ENCODE measurements at places on chromosomes 6 and 20.

DNA sequence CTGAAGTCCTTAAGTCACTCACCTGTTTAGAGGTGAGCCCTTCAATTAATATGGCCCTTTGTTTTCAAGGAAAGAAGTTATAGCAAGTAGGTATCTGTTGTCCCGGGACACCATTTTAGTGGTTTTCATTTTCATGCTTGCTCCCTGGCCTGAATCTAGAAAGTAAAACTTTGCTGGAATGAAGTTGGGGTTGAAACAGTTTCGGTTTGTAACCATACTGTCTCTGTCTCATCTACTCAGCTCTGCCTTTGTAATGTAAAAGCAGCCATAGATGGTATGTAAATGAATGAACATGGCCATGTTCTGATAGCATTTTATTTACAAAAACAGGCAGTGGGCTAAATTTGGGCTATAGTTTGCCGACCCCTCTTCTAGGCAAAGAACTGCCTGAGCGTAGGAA lies 64.9 kb upstream of the GNRH2 start:
- no peak for DNase-seq

DNA sequence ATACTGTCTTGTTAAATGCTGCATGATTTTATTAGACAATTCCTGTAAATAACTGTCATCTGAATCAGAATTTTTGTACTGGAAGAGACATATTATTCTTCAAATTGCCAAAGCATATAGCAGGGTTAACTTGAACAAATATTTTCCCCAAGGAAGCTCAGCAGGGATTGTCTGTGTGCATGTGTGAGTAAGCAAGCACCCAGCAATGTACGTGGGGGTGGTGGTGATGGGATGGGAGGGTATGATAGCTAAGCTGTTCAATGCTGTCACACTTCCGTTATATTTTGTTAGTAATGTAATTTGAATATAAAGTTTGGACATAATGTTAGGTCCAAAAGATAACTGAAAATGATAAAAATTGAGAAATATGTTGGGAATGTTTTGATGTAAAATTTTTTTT lies 118.1 kb downstream of the MYB start:
- no peak for DNase-seq

DNA sequence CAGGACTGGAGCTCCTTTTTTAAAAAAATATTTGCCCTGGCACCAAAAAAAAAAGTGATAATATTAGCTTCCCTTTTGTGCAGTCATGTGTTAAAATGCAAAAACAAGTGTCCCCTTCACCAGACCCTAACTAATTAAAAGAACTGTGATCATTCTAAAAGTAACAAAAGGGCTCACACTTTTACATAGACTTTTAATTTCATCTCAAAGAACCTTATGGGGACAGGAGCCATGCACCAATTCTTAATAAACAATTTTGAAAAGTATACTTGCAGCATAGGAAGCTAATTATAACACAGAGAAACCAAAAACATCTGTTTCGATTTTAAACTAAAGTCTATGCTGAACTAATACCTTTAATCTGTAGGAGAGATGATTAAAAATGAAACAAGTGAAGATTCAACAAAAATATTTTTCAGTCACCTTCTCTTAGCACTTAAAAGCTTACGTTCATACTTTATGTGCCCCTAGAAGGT lies 17.3 kb downstream of the STX7 start:
- no peak for DNase-seq

GRCh38 chr6:5781019-5781418 lies 225.7 kb downstream of the NRN1 start:
- no peak for DNase-seq

- DNase-seq = no peak
Measured at GRCh38 chr6:109014606-109015005, 80.0 kb downstream of the SESN1 start.

DNA sequence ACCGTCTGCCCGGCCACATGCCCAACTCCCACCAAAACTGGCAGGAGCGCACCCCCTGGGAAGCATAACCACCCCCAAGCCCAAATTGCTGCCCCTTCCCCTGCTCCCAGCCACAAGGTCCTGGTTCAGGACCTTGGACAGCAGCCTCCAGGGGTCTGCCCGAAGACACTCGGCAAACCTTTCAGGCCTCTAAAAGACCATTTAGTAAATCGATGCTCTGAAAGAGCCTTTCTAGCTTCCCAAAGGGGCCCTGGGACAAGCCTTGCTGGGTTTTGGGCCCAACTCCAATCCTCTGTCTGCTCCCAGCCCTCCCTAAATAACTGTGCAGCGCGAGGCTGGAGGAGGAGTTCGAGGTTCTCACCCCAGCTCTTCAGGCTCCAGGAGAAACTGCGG lies 30.5 kb downstream of the GRM4 start:
- no peak for DNase-seq

- DNase-seq = no peak
Measured at GRCh38 chr6:125363039-125363823, 61.5 kb upstream of the HDDC2 start.

DNA sequence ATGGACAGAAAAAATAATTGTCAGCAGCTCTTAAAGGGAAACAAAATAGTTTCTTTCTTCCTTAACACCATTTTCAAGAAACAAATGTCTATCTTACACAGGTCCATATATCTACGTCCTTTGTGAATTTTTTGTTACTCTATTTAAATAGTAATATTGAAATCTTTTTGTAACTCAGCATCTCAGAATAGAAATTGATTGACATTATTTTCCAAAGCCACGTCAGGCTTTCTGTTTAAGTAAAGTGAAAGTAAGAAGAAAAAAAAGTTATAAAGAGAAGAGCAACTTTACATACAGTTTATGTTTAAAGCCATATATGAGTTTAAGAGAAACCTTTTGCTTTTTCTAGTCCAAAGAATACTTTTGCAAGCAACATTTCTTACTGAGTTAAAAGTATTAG lies 402.9 kb upstream of the SOX4 start:
- no peak for DNase-seq

DNA sequence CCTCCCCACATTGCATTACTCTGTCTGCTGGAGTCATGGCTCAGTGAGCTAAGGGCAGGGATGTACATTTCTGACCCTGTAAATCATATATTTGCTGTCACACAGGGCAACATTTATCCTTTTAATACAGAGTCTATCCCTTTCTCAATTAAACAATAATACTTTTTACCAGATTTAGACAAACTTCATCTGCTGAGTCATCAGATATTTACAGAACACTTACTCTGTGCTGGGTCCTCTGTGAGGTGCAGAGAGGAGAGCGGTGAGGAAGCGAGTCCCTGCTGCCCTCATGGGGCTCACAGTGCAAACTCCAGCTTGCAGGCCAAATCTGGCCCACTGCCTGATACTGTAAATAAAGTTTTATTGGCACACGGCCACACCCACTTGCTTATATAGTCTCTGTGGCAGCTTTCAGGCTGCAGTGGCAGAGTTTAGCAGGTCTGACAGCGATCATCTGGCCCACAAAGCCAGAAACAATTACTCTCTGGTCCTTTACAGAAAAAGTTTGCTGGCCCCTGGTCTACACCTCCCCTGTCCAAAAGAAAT lies 144.5 kb downstream of the CDH26 start:
- no peak for DNase-seq

DNA sequence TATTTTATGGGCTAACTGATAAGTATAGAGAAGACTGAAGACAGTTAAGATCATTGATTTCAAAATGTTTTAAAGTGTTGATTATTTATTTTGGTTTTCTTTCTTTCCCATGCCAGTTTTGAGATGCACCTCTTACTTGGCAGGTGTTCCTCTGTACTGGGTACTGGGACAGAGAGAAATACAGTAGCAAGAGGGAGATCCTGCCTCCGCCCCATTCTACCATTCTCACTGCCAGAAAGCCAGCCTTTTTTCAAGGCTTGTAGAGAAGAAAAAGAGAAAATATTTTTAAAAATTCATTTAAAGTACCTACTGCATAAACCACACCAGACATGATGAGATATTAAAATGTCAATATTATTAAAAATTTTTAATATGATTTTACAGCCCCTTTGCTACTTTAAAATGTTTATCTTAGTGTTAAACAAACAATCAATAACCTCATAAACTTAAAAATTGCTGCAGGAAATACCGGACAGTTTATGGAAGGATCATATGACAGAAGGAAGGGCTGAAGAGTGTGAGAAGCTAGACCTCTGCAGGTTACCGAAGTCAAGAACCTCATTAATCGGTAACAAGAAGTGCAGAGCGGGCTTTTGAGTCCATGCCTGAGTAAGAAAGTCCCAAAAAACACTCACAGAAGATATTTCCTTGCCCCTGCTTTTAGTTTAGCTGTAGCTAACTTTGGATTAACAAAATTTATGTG lies 117.8 kb upstream of the ESR1 start:
- no peak for DNase-seq

GRCh38 chr6:16903470-16903869 lies 142.2 kb upstream of the ATXN1 start:
- DNase-seq = no peak

DNA sequence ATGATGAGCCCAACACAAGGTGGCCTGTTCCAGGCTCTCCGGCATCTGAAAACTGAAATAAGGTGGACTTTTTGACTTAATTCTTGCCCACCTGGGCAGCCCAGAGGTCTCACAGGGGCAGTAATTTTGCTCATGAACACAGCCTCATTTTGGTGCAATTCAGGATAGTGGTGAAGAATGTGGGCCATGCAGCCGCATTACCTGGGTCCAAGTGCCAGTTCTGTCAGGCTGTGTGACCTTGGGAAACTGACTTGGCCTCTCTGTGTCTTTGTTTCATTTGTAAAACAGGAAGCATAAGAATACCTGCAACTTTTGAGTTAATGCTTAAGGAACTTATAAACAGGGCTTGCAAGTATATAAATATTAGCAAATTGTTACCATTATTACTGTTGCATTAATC lies 5.6 kb downstream of the PREX1 start:
- DNase-seq = no peak

DNA sequence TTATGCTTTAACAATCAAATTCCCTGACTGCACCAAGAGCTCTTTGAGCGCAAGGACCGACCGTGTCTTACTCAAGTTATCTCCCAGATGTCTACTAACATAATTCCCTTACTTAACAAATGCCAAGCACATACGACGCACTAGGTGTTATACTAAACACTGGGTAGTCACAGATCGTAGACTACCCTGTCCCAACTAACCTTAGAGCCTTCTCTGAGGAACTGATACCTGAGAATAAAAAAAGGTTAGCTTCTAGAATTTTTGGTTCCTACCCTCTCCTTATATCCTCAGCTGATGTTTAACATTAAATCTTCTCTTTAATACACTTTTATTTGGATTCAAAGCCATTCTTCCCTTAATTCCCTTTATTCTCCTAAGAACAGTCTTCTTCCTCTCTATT lies 38.5 kb downstream of the EPB41L2 start:
- DNase-seq = no peak

DNA sequence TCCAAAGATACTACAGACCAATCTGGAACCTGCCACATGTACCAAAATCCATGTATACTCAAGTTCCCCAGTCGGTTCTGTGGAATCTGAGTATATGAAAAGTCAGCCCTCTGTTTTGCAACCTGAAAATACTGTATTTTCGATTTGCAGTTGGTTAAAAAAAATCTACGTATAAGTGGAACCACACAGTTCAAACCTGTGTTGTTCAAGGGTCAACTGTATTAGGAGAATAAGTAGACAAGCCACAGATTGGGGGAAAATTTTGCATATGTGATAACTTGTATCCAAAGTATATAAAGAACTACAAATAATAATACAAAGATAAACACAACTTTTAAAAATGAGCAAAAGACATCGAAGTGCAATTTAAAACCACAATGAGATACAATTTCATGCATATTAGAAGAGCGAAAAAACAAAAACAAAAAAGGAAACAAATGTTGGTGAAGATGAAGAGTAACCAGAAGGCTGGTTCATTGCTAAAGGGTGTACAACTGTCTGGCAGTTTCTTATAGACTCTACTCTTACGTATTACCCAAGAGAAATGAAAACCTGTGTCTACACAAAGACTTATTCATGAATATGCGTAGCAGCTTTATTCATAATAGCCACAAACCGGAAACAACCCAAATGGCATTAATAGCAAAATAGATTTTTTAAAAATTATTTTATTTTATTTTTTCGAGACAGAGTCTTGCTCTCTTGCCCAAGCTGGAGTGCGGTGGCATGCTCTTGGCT lies 180.8 kb downstream of the BCAS1 start:
- DNase-seq = no peak

GRCh38 chr6:166667796-166668610 lies 41.0 kb upstream of the RPS6KA2 start:
- DNase-seq = no peak

DNA sequence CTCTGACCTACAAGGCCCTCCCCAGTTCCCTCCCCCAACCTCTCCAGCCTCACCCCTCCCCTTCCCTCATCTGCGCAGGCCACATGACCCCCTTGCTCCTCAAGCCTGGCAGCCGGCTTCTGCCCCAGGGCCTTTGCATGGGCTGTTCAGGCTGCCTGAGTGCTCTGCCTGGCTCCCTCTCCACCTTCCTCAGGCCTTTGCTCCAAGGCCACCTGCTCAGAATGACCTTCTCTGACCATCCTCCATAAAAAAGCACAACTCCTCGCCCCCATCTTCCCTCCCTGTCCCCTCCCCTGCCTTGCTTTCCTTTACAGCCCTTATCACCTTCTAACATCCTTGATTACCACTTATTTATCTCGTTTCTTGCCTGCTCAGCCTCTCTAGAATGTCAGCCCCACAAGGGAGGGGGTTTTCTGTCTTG lies 38.7 kb downstream of the SPDEF start:
- DNase-seq = no peak

DNA sequence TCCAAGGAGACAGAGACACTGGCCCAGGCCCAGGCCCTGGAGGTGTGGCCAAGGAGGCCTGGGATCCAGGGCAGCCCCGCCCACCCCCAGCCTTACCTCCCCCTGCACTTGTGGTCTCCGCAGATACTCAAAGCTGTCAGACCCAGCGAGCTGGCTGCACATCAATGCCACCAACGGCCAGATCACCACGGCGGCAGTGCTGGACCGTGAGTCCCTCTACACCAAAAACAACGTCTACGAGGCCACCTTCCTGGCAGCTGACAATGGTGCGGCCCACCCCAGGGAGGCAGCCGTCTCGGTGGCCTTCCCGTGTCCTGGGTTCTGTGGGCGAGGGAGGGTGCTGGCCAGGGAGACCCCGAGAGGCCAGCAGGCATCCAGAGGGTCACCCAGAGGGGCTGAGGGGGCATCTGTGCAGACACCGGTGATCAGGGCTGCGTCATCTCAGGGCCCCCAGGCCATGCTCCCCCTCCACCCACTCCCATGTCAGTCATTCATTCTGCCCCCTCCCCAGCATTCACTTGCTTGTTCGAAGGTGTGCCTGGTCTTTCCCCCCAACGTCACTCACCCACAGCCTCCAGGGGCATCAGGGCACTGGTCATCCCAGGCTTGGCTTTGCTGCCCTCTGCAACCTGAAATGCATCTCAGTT lies 141.3 kb downstream of the TAF4 start:
- DNase-seq = no peak

GRCh38 chr6:72856801-72857200 lies 234.9 kb downstream of the KCNQ5 start:
- no peak for DNase-seq

GRCh38 chr6:129766959-129767728 lies 57.2 kb upstream of the ARHGAP18 start:
- DNase-seq = peak; percentile 66

DNA sequence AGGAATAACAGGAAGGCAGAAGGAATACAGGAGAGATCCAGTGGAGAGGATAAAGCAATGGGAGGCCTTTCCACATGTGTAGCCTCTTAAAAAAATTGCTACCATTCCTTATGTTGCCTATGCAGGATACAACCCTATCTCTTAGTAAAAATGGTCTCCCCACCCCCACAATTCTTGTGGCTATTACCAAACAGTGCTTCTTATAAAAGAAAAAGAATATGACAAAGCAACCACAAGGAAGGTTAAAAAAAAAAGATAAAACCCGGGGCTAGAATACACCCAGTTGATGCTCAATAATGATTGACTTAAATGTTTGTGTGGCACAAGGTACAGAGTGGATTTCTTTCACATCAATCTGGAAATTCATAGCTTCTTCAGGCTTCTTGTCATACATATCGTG lies 250.9 kb downstream of the HIVEP2 start:
- DNase-seq = no peak

All from stimulated activated CD4-positive, alpha-beta T cell treated with anti-CD3 and anti-CD28 coated beads, Interleukin-4, amount 100 ng/mL, for 24 hours (primary cell).